ENCODE measurements at places on chromosomes 7 and 10.

GRCh38 chr7:139823959-139824521, 5.0 kb upstream of the TBXAS1 start:
- DNase-seq, result no peak

DNA sequence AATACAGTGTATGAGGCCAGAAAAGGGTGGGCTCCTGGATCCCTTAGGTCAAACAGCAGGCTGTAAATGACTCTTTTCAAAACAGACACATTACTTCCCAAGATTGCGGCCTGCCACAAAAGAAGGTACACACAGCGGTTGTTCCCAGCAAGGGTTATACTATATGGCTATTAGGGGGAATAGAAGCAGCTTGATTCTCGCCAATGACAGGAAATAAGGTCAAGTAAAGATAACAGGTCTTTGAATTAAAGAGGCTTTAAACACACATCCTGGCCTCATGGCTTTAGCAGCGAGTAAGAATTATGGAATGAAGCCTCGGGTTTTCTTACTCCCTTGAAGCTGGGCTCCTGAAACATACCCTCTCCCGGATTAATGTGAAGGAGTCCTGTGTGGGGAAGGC, 58.3 kb downstream of the CYP26A1 start:
- DNase-seq, result no peak

GRCh38 chr10:32413513-32413912, 32.4 kb upstream of the CCDC7 start:
- DNase-seq, result no peak

GRCh38 chr10:69392481-69393000, 24.2 kb downstream of the TACR2 start:
- peak; percentile 39 for DNase-seq

DNA sequence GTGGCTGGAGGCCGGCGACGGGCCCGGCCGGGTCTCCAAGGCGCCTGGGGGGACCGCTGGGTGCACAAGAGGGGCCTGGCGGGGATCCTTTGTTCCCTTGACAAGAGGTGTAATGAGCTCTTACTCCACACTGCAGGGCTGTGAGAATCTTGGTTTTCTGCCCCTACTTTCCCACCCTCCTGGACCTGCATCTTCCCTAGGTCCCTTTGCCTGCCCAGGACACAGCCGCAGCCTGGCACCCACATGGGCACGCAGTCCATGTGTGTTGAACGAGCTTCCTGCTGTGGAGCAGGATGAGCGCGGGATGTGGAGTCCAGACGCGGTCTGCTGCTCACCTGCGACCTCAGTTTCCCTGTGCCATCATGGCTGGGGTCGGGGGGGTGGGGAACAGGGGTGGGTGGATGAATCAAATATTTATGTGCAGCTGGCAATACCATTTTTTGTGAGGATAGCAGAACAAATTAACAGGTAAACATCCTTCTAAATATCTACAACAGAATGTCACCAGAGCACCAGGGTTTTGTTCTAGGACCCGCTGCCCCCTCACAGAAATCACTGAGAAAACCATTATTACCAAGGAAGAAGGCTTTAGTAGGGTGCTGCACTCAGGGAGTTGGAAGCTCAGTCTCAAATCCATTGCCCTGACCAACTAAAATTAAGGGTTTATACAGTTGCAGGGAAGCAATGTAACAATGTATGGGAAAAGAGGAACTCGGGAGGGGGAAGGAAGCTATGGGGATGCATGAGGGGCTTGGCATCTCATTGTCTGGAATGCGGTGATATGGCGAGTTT, 474 bp upstream of the NSMCE4A start:
- no peak for DNase-seq

DNA sequence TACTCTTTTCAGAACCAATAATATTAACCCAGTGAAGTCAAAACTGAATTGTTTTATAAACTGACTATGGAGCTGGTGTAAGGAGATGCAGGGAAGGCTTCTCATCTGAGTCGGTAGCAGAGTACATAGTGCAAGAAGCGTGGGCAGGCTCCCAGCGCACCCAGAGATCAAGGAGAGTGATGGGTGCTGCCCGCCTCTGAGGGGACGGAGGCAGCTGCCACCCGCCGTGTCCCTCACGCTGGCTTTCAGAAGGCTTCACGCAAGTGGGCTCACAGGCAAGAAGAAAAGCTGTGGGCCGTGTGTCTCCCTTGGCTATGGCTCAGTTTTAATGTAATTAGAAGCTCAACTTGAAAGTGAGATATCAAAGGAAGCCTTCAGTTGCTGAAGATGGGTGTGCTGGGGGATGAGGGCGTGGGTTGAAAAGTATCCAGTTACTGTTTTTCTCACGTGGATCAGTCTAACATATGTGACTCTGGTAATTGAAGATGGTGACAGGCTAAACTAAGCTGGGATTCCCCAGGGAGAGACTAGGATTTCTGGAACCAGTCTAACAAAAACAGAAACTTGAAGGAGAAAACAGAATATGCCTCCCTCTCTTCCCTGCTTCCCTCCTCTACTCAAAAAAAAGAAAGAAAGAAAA, 159.9 kb downstream of the MGMT start:
- no peak for DNase-seq

- no peak for DNase-seq
Observed at GRCh38 chr10:29408847-29409240, 120.0 kb downstream of the LYZL1 start.

DNA sequence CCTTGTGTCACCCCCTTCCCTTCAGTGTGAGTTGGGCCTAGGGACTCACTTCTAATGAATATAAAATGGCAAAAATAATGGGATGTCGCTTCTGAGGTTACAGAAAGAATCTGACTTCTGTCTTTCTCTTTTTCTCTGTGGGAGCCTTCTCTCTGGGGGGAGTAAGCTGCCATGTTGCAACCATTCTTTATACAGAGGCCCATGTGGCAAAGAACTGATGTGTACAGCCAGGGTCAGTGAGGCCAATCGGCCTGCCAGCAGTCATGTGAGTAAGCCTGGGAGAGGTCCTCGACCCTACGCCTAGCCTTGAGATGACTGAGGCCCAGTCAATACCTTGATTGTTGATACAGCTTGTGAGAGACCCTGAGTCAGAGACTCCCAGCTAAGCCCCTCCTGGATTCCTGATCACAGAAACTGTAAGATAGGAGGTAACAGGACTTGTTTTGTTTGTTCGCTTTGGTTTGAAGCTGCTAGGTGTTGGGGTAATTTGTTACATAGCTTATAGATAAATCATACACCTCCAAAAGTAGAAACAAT, 1.7 kb downstream of the TCAF1 start:
- DNase-seq, result no peak

GRCh38 chr7:26865094-26865388, 651 bp upstream of the SKAP2 start:
- no peak for DNase-seq

- DNase-seq, result peak; percentile 36
Observed at GRCh38 chr7:48389977-48390376, 218.7 kb downstream of the ABCA13 start.

- DNase-seq, result no peak
Observed at GRCh38 chr10:35056133-35056532, 34.0 kb downstream of the CUL2 start.

DNA sequence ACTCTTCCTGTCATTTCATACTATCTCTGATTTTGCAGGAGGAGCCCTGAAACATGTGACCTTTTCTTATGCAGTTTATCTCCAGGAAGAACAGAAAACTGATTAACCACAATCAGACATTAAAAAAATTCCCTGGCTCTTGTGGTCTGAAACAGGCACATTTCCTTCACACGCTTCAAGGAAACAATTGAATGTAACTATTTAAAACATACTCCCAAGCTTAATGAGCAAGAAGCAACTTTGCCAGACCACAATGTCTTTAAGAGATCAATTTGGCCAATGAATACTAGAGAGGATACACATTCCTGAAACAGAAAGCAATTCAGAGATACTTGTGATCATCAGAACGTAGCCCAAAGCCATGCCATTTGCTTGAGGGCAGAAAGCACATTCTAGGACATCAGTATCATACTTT, 65.8 kb downstream of the PIP4K2A start:
- no peak for DNase-seq

GRCh38 chr7:101602484-101603241, 26.4 kb downstream of the MYL10 start:
- DNase-seq, result peak; percentile 40

GRCh38 chr7:106720641-106721040, 59.7 kb upstream of the CCDC71L start:
- no peak for DNase-seq

DNA sequence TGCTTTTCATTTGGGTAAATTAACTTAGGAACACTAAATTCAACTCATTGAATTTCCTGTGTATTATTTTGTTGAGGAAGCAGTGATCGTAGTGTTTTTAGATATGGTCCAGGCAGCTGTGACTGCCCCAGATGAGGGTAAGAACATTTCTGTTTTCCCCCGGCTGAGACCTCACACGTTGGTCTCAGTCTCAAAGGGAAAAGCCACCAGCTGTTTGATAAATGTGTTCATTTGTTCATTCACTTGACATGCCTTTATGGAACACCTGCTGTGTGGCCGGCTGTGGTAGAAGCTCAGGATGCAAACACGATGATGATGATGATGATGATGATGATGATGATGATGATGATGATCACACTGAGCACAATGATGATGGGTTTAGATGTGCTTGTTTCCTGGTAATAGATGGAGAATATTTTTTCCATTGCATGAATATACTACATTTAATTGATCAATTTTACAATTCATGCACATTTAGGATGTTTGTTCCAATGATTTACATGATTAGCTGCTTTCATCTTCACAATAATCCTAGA, 125.6 kb upstream of the ZNF32 start:
- no peak for DNase-seq

GRCh38 chr10:35564341-35564968, 40.7 kb upstream of the GJD4 start:
- no peak for DNase-seq

DNA sequence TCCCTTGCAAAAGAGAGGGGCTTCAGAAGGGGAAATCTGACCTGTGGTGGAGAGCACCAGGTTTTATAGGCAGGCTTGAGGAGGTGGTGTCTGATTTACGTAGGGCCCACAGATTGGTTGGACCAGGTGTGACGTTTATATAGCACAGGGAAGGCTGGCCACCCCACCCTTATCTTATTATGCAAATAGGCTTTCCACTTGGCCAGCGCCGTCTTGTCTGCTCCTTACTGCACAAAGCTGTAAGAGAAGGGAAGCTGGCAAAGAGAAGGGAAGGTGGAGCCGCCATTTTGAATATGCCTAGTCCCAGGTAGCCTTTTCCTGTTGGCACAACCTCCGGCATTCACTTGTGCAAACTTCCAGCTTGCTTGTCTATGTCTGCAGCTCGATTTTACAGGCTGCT, 221.4 kb downstream of the GATA3 start:
- DNase-seq, result no peak

DNA sequence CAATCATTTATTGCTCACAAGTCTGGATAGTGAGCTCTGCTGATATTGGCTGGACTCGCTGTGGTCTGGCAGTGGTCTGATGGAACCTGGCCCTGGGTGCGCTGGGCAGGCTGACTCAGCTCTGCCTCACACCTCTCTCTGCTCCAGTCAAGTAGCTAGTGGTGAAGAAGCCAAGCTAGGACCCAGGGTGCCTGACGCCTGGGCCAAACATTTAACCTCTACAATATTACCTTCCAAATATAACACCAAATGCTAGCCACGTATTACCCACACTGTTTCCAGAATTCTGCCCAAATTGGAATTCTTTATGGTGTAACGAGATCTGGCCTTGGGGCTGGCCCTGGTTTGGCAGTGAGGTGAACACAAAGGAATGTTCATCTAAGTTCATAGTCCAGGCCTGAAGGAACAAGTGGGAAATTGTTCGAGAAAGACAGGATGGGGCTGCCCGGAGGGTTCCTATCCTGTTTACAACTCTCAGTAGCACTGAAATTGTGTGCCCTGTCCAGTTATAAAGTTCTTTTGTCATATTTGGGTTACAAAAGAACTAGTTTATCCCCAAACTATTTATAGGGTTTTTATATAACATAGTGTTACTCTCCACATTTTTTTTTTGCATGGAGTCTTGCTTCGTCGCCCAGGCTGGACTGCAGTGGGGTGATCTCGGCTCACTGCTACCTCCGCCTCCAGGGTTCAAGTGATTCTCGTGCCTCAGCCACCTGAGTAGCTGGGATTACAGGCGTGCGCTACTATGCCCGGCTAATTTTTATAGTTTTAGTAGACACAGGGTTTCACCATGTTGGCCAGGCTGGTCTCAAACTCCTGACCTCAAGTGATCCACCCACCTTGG, 16.3 kb downstream of the OR2AE1 start:
- no peak for DNase-seq

DNA sequence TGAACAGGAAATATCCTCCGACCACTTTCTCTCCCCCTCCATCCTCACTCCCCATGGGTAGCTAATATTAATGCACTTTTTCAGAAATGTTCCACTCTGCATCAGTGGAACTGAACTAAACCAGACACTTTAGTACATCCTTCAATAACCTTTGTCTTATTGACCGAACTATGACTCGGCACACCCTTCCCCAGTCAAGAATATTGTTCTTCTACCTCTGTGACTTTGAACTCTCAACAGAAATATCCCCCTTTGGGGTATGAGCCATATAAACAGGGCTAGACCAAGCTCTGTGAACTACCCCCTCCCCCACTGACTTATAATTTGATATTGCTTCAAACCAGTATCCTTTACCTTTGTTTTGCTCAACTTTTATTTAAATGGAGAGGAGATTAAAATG, 57.9 kb upstream of the CAPZA2 start:
- DNase-seq, result no peak

- DNase-seq, result no peak
Observed at GRCh38 chr7:91020636-91021385, 243.4 kb upstream of the FZD1 start.

GRCh38 chr10:52814506-52814905, 41.9 kb upstream of the MBL2 start:
- no peak for DNase-seq

GRCh38 chr7:113373863-113374262, 255.5 kb upstream of the SMIM30 start:
- no peak for DNase-seq

GRCh38 chr7:146223851-146224250, 107.2 kb downstream of the CNTNAP2 start:
- no peak for DNase-seq

DNA sequence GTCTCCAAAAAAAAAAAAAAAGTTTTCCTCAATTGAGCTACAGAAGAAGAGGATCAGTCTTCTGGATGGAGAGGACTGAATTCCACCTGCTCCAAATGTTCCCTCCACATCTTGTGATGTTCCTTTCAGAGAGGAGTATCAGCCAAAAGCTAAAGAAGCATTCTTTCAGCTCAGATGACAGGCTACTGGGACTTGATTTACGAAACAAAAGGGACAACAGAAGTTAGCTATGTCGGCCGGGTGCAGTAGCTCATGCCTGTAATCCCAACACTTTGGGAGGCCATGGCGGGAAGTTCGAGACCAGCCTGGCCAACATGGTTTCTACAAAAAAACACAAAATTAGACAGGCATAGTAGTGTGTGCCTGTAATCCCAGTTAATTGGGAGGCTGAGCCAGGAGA, 7.4 kb downstream of the DAGLB start:
- no peak for DNase-seq

DNA sequence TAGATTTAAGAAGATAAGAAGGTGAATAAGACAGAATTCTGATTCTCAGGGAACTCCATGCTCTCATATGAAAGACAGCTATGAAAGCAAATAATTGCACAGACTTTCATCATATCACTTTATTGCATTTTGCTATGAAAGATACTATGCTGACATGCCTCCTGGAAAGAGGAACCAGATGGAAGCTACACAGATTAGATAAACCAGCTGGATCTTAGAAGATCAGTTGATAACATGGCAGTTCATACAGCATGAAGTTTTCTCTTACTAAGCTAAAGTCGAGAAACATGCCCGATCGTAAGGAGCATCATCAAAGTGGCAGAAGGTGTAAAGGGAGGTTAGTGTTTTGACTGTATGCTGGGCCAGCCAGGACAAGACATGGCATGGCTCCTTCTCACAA, 112.5 kb upstream of the DPP6 start:
- DNase-seq, result no peak

GRCh38 chr7:16071246-16071857, 350.0 kb downstream of the CRPPA start:
- DNase-seq, result no peak
